ENCODE measurements at places on chromosomes 1 and 21.

DNA sequence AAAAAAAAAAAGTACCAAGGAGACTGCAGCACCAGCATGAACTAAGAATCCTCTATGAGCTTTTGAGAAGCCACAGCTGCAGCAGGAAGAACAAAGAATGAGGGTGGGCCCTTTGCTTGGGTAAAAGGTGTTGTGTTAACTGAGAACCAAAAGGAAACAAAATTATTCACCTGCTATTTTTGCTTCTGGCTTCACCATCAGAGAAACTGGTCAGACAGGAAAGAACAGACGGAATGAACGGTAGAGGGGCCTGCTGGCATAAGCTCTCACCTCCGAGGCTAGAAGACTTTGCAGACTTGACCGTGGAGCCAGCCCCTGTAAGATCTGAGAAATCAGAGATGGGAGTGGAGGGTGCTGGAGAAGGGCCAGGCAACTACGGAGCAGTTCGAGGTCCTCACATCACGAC lies 27.6 kb downstream of the IL10RB start:
- DNase-seq: no peak

DNA sequence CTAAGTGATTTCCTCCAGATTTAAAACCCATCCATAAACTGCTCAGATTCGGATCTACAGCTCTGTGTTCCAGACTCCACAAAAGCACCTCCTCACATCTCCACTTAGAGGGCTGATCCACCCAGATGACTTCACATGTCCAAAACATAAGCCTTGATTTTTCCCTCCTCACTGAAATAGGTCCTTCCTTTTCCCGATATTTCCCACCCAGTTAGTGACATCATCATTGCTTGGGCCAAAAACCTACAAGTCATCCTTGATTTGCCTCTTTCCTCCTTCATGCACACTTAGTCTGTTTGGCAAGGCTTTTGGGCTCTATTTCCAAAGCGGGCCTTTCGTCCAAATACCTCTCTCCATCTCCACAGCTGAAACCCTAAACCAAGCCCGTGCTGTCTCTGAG lies 32.3 kb downstream of the CCDC185 start:
- no peak for DNase-seq

GRCh38 chr1:201570181-201570885 lies 31.4 kb downstream of the NAV1 start:
- no peak for DNase-seq

DNA sequence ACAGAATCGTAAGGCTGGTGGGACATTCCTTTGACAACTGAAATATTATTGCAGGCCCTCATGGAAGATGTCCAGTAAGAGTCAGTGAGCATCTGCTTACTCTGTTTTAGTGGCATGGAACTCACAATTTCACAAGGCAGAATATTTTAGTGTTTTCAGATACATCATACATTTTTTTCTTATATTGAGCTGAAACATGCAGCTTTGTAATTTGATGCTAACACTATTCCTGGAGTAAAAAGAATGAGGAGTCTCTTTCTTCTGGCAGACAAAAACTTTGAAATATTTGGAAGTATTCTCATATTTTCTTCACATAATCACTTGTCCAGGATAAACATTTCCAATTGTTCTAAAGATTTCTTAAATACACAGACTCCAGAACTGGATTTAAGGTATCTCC lies 17.7 kb downstream of the CLDN17 start:
- no peak for DNase-seq

GRCh38 chr1:23214640-23215039 lies 2.7 kb downstream of the HTR1D start:
- DNase-seq: no peak

- no peak for DNase-seq
Observed at GRCh38 chr21:37507716-37508115, 141.1 kb downstream of the DYRK1A start.

- DNase-seq: no peak
Observed at GRCh38 chr1:182679684-182680083, 4.7 kb downstream of the RGS8 start.

DNA sequence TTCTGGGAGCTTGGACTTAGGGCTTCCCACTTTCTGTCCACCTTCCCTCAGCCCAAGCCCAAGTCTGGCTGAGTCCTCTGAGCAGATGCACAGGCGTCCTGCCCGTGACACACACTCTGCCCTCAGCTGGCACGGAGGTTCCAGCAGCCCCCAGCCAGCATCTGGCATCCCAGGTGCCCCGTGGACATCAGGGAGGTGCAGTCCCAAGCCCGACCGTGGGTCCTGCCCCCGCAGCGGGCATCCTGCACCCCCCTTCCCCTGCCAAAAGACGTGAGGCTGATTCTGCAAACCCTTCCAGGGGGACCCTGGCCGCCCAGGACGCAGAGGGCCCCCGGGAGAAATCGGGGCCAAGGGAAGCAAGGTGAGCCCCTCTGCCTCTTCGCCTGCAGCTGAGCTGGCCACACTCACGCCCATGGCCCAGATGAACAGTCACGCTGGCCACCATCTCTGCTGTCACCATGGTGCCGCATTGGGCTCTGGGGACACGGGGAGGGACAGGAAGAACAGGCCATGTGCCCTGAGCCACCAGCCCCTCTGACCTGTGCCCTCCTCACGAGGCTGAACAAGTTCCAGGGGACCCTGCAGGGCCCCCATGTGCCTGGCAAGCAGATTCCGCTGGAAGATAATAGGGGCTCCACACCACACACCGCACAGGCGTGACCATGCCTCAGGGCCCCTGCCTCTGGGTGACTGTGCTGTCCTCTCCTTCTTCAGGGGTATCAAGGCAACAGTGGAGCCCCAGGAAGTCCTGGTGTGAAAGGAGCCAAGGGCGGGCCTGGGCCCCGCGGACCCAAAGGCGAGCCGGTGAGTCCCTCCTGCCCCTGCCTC lies 20.6 kb downstream of the COL6A2 start:
- DNase-seq: no peak

GRCh38 chr1:20339811-20340457 lies 49.3 kb downstream of the VWA5B1 start:
- no peak for DNase-seq

DNA sequence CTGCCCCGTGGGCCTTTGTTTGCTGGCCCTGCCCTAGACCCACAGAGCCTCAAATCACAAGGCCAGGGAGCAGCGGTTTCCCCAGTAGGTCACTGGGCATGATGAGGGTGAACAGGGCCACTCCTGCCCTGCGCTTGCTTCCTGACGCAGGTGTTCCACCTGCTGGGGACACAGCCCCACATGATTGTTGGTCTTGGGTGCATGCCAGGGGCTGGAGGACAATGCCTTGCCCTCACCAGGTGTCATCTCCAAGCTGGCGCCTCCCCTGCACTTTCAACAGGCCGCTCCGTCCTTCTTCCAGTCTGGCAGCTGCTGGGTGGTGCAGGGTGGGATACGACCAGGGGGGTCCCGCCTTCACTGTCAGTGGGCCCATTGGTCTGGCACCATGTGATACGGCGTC lies 24.3 kb downstream of the IL10RB start:
- DNase-seq: no peak

- no peak for DNase-seq
Observed at GRCh38 chr1:195568389-195568788, 1039.9 kb downstream of the KCNT2 start.

DNA sequence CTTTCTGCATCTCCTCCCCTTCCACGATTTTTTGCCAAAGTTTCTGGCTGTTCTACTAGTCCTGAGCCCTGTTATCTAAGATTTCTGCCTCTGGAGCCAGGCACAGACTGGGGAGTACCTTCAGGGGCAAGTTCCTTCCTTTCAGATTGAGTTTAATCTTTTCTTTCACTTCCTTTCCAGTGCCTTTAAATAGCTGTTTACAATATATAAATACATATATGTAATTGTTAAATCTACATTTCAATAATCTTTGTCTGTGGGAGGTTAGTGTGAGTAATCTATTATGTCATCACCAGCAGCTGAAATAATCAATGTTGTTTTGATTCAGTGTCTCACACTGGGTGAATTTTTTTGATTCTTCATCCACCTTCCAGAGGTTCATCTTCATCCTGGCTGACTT lies 31.8 kb downstream of the DIPK1A start:
- DNase-seq: no peak

- DNase-seq: no peak
Observed at GRCh38 chr1:201508809-201509208, 1.9 kb upstream of the CSRP1 start.

GRCh38 chr1:110339407-110340206 lies 430 bp downstream of the RBM15 start:
- DNase-seq: peak; percentile 84

- DNase-seq: no peak
Observed at GRCh38 chr21:46193829-46194373, 9.6 kb upstream of the SPATC1L start.

DNA sequence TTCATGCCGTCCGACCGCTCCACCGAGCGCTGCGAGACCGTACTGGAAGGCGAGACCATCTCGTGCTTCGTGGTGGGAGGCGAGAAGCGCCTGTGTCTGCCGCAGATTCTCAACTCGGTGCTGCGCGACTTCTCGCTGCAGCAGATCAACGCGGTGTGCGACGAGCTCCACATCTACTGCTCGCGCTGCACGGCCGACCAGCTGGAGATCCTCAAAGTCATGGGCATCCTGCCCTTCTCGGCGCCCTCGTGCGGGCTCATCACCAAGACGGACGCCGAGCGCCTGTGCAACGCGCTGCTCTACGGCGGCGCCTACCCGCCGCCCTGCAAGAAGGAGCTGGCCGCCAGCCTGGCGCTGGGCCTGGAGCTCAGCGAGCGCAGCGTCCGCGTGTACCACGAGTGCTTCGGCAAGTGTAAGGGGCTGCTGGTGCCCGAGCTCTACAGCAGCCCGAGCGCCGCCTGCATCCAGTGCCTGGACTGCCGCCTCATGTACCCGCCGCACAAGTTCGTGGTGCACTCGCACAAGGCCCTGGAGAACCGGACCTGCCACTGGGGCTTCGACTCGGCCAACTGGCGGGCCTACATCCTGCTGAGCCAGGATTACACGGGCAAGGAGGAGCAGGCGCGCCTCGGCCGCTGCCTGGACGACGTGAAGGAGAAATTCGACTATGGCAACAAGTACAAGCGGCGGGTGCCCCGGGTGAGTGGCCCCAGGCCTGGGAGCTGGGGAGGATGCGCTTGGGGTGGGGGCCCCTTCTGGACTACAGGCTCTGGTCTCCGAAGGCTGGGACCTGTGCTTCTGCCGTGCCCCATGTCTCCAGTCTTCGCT lies 1.1 kb downstream of the SKI start:
- peak; percentile 80 for DNase-seq

DNA sequence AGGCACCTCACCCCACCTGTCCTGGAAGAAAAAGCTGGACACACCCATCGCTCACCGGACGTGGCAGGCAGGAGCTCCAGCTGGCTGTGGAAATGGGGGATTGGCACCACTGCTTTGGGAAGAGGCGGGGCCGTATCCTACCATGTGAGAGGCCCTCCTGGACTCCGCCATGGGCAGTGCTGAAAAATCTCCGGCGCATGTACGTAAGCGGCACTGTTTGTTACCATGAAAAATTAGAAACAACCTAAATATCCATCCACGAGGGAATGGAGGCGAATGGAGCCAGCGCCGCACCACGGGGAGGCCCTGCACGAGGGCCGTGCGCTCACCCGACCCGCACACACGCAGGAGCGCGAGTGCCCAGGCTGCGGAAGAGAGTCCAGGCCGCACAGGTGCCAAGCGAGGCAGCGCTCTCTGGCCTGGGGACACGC lies 3.1 kb downstream of the KRTAP10-8 start:
- DNase-seq: no peak

DNA sequence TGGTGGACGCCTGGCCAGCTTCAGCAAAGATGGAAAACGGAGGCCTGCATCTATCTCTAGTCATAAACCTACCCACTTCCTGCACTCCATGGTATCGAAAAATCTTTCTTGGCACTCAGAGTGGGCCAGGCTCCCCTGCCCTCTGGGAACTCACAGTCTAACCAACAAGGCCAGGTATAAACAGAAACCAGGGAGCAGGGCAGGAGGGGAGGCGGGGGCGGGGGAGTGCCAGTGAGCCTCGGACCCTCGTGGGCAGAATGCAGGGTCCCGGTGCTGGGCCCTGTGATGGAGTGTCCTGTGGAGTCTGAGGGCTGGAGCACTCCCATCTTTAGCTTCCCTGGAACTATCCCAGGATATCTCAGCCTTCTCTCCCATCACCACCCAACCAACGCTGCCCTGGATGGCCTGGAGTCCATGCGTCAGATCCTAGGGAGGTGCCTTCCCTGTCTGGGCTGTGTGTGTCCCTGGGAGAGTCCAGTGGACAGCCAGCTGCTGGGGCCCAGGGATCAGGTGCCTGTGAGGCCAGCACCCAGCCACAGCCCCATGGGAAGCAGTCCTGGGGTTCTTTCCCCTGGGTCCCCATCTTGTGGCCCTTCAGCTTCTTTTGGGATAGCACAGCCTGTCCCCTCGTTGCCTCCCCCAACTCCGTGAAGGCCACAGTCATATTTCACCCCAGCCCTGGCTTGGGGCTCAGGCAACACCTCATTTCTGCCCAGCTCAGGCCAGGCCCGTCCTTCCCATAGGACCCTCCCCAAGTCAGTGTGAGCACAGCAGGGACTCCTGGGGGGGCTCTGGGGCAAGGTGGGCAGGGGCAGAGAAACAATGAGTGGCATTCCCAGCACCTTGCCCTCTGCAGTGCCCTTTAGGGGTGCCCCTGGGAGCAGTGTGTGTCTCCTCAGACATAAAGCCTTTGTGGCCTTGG lies 1.1 kb upstream of the EPS8L3 start:
- no peak for DNase-seq

GRCh38 chr1:38804062-38804886 lies 55.3 kb downstream of the RRAGC start:
- DNase-seq: no peak

- no peak for DNase-seq
Observed at GRCh38 chr1:29868096-29868495, 631.8 kb downstream of the PTPRU start.

DNA sequence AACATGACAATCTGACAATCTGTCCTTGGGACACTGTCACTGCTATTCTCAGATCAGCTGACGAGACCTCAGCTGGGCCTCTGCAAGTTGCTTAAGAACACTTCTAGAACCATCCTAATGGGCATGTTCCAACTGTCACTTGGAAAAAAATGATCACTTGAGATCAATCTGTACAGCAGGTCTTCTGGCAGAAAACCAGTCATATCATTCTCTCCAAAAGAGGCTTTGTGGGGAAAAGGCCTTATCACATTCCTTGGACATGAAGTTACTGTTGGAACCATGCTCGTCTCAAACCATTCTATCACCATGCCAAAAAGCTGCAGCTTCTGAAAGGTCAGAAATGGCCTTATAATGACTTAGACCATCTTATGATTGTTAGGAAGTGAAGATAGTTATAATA lies 744.2 kb downstream of the USP25 start:
- DNase-seq: no peak

- DNase-seq: no peak
Observed at GRCh38 chr1:65255035-65255655, 54.2 kb upstream of the DNAJC6 start.
